ENCODE measurements at places on chromosomes 1 and 21.

DNA sequence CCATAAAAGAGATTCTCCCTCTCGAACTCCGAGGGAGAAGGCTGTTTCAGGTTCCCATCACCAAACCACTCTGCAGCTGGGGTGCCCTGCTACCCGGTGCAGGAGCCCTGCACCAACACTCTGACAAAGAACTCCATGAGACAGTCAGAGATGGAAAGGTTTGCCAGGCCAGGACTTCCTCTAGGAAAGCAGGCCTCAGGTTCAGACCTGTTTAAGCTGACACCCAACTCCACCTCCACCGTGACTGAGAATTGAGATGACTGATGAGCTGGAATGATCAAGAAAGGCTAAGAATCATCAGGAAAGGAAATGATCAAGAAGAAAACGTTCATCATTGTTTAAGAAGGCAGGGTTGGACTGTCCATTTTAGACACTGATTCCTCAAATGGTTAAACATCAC lies 46.2 kb upstream of the KCNE1 start:
- no peak for DNase-seq

DNA sequence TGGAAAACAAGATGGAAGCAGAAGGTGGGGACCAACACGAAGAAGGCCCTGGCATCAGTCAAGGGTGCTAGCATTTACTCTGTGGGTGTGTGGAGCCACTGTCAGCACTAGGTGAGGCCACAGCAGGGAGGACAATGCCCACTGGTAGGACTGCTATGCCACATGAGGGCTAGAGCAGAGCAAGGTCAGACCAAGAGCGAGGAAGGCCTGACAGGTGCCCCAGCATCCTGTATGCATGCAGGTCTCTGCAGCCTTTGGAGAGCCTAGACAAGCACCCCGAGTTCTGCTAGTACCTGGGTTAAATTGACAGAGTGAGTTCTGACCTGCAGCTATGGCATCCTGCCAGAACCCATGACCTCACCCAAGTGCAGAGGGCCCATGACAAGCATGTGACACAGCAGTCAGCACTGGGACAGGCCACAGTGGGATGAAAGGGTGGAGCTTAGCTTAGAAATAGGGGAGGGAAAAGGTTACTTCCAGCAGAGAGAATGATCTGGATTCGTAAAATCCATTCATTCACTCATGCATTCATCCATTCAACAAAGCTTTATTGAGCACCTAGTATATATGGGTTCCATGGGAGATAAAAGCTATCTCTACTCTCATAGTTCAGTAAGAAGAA lies 9.0 kb upstream of the CSF1 start:
- peak; percentile 34 for DNase-seq

DNA sequence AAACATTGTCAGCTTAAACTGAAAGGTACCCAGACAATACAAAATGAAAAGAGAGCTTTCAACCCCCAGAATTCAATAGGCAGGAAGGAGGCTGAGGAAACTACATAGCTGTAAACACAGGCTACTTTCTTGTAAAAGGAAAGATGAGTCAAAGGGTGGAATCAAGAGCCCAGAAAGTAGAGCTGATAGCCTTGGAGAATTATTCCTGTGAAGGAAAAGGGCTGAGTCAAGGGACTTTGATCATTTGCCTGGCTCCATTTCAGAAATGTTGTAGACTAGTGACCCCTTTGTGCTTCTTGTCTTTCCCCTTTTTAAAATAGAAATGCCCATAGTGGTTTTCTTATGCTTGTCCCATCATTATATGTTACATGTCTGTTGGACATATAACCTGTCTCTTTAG lies 597.6 kb downstream of the ADGRL2 start:
- no peak for DNase-seq

- DNase-seq, result no peak
Measured at GRCh38 chr1:207966521-207966920, 55.6 kb upstream of the CD34 start.

GRCh38 chr1:67863637-67864036 lies 30.4 kb upstream of the GNG12 start:
- no peak for DNase-seq

DNA sequence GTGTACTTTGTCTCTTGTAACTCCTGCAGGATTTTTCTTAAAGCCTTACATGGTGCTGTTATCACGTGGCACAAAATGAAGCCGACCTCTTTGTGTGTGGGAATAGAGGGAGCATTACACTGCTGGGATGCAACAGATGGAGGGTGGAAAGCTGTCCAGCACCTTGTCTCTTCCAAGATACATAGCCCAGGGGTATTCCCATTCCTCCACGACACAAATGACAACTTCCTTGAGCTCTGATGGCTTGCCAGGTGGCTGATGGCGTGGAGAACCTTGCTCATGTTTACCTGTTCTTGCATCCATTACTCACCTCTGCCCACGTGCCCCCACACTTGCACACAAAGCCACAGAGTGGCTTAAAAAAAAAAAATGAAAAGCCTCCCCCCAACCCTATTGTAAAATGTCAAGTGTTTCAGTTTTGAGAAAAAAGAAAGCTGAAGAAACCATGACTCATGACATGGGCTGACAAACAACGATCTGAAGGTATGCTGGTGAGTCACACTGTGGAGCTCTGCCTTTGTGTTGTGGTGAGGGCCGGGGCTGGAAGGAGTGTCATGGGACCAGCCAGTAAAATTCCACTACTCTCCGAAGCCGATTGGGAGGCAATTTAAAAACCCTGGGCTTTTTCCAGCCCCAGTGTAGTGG lies 32.0 kb upstream of the ATP5PO start:
- DNase-seq, result peak; percentile 84

DNA sequence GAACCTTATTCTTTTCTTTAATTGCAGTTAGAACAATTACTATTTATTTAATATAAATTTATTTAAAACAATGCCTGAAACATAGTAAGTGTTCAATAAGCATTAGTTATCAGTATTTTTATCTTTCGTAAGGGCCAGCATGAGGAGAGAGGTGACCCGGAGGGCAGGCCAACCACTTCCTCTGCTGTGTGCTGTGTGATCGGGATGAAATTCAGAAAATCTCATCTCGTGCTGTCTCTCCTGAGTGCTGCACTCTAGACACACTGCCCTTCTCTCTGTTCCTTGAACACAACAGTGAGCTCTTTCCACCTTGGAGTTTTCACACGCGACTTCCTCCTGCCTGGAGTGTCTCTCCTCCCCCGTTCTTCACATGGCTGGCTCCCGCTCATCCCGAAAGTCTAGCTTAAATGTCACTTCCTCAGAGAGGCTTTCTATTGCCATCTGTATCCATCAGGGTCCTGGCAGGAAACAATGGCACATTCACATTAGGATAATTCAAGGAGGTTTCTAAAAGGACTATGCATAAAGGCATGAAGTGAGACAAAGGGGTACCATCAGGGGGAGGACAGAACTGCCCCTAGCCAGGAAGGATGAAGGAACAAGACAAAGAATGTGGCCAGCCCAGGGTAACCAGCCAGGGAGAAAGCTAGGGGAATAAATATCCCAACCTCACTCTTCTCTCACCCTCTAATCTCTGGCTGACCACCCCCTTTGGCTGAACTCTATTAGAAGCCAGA lies 142.6 kb upstream of the GJB5 start:
- no peak for DNase-seq

DNA sequence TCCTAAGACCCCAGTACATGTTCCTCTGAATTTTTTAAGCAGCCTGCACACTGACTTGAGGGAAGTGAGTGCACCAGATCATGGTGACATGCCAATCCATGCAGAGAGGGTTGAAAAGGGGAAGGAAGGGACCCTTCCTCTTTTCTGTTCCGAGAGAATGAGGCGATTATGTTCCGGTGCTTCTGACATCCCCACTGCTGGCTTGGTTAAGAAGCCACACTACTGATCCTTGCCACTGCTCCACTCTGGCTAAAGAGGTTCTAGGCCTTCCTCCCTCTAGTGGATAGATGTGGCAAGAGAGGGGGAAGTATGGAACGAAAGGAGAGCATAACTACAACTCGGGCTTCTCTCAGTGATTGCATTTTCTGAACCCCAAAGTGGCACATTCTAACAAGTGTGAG lies 1.8 kb upstream of the CYB5R1 start:
- peak; percentile 26 for DNase-seq

- DNase-seq, result no peak
Measured at GRCh38 chr1:51789342-51789741, 89.2 kb downstream of the NRDC start.

DNA sequence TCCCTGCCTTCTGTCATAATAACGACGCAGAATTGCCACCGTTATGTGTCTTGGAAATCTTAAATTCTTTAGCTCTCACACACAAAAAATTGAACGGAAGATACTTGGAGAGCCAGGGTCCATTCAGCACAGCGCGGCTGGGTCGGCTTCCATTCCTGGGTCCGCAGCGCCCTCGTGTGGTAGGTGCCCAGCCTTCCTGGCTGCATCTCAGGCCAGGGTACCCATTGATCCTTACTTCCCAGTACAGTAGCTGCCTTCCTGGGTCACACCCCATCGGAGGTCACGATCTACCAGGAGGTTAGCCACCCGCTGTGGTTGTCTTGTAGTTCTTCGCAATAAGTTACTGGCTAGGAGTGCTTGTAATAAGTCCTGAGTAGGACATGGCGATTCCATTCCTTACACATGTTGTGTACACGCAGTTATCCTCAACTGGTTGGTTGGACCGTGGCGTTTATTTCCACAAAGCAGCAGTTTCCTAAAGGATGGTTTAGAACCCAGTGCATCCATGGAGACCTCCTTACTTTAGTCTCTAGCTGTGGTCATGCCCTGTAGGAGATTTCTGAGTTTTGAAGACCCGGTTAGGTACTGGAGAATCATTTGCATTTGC lies 9.9 kb upstream of the MTARC1 start:
- DNase-seq, result peak; percentile 49

GRCh38 chr1:226984521-226985238 lies 44.6 kb downstream of the COQ8A start:
- no peak for DNase-seq

GRCh38 chr1:246787781-246788513 lies 63.7 kb downstream of the SCCPDH start:
- no peak for DNase-seq

DNA sequence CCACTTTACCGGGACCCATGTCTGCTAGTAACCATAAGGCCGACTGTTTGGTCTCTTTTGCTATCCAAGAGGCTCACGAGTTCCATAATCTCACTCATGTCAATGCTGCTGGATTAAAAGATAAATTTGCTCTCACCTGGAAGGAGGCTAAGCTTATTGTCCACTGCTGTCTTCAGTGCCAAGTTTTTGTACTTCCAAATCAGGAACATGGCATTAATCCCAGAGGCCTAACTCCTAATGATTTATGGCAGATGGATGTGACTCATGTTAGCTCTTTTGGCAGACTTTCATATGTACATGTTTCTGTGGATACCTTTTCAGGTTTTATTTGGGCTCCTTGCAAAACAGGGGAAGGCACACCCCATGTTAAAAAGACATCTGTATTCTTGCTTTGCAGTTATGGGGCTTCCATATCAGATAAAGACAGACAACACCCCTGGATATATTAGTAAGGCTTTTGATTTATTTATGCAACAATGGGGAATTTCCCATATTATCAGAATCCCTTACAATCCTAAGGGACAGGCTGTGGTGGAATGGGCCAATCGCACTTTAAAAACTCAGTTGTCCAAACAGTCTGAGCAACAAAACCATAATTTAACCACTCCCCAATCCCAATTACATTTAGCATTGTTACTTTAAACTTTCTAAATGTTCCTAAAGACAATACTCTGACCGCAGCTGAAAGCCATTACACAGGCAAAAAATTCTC lies 162.7 kb downstream of the IER5 start:
- DNase-seq, result peak; percentile 71

- no peak for DNase-seq
Measured at GRCh38 chr1:199646761-199647160, 380.7 kb upstream of the NR5A2 start.

DNA sequence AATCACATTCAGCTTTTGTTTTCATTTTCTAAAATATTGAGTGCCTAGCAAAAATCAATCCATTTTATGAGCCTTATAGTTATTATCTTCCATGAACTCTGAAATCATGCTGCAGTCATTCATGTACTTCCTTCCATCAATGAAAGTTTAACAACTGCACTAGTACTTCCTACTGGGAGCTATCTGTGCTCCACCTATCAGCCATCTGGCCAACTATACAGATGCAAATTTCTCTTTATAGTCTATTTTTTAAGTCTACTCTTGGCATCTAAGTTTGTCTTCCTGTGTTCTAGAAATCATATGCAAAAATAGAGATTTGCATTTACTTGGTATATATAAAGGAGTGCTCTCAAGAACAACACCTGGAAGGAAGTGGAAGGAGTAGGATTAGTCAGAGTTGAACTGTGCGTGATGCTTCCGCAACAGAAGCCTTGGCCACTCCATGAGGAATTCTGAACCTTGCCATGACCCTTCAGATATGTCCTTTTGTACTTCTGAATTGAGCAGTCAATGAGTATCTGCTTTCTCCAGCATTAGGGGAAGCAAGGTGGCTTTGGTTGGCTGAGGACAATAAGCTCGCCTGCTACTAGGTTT lies 403.2 kb upstream of the ADAMTS5 start:
- no peak for DNase-seq

GRCh38 chr1:53548031-53548491 lies 88.9 kb downstream of the DMRTB1 start:
- no peak for DNase-seq

DNA sequence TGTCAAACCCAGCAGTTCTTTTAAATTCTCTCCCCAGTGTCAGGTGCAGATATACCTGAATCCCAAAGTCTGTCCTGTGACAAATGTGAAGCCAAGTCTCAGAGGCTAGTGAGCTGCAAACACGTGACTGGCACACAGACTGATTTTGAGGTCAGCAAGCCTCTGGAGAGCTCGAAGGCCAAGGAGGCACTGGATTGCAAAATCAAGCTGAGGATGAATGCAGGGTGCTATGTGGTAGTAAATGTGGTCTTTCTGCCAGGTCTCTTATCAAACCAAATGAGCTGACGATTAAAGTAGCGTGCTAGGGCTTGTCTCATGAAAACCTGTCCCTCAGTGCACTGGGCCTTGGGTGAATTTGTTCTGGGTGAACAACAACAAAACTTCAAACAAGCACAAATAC lies 20.6 kb downstream of the GPR3 start:
- no peak for DNase-seq

DNA sequence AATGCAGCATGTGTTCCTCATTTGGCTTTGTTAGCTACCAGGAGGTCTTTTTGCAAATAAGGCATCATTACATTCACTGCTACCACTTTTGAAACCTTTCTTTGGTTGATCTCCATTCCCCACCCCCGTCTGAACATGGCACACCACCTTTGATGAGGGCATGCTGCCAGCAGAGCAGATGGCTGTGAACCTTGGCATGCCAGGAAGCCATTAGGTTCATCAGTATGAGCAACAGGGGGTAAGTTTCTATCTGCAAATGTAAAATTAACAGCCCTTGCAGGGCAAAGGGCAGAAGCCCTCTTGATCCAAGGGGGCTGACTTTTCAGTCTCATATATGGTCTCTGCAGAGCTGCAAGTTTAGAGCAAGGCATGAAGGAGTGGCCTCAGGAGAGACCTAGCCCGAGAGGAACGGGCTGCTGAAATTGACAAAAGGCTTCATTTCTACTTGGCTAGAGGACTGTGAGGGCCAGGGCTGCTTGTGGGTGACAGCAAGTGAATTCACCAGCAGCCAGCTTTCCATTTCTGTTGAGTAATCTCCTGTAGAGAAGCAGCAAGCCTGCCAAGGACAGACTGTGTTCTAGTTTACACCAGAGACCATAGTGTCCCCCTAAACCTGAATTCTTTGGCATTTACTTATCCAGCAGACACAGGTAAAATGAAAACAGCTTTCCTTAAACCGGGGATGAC lies 127.9 kb downstream of the ZNF326 start:
- DNase-seq, result no peak

Measured in dermis microvascular lymphatic vessel endothelial cell (primary cell).